ENCODE measurements at places on chromosomes 11 and 22. TPM values are rescaled to one million over a fixed set of nuclear protein-coding genes. Genes with fewer than 3 reads are reported as not detected.

GRCh38 chr22:20751185-20751851 lies 22.6 kb upstream of the SERPIND1 start:
- DNase-seq, result no peak

DNA sequence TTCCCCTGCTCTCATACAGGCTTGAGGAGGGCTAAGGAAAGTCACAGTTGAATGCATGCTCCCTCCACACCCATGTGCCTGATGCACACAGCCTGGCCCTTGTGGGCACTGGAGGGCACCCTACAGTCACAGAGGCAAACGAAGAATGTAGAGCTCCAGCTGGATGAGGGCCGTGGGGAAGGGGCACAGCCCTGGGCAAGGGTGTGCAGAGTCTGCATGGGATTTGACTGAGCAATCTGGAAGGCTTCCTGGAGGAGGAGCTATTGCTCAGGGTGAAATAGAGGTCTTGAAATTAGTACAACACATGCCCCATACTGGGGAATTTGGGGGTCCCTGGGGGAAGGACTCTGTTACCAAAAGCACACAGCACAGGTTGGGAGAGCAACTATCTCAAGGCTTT lies 64.0 kb downstream of the KCNQ1 start:
- no peak for DNase-seq

The ADSL gene
- 236 TPM for total RNA-seq

The TXN2 gene
- 72.1 TPM for total RNA-seq

DNA sequence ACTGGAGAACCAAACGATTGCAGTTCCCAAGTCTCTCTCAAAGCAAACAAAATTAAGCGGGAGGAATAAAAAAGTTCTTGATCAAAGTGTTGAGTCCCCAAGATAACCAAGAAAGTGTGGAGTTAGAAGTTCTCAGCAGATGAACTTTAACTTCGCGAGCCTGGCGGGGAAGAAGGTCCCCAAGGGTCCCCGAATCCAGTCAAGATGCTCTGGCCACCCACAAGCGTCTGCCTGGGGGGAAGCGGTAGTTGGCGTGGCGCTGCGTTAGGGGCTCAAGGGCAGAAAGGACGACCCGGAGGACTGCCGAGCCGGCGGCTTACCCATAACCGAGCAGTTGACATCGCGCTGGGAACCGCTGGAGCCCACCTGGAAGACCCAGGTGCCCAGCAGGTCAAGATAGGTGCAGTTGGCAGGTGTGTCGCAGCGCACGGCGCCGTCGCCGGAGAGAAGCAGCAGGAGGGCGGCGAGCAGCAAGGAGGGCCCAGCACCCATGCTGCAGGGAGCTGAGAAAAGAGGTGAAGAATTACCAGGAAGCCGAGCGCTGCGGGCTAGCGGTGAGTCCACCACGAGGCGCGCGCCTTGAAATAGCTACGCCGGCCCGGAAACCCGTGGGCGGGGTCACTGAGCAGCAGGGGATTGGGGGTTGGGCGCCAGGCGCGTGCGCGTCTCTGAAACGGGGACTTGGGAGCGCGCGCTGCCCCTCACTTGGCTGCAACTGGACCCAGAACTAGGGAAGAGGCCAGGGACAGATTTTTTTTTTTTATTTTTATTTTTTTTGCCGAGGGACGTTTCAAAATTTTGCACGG lies at the start of gene CTSC:
CTSC (minus strand) TSS at position 556 of the 806 bp plus-strand sequence; CDS start at position 492, 64 bp downstream.
- DNase-seq, result no peak

The HOATZ gene
- total RNA-seq, result not detected

The VPREB1 gene
- not detected for total RNA-seq

GRCh38 chr11:35103366-35104208 lies 35.4 kb upstream of the CD44 start:
- DNase-seq, result no peak

DNA sequence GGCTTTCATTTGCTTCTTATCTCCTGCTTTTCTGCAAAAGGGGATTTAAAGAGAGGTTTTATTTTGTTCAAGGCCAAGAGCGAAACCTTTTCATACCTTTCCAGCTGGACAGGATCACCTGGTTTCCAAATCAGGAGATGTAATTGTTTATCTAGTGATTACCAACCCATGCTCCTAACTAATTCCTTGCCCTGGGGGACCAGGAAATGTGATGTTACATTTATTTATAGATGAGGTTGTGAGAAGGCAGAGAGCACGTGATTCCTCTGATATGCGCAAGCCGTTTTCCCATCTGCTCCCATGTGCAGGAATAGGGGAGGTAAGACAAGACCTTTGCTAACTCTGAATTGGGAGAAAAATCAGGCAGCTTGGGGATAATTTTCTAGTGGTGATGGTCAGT lies 507.2 kb upstream of the LARGE1 start:
- DNase-seq, result no peak

The SEC14L6 gene
- total RNA-seq, result 11.6 TPM

The RIMBP3C gene
- total RNA-seq, result not detected

The TSGA10IP gene
- total RNA-seq, result not detected

The CTSW gene
- 1.2 TPM for total RNA-seq

The ZBTB16 gene
- total RNA-seq, result 0.17 TPM

DNA sequence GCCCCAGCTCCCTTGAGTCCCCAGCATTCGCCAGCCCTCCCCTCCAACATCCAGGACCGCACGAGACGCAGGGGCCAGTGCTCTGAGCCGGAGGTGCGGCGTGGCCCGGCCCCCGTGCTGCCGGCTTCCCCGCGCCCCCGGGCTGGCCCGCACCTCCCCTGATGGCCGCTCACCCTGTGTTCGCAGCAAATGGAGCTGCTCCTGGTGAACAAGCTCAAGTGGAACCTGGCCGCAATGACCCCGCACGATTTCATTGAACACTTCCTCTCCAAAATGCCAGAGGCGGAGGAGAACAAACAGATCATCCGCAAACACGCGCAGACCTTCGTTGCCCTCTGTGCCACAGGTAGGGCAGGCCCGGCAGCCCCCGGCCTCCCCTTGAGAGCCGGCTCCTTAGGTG lies 2.7 kb downstream of the CCND1 start:
- DNase-seq, result no peak

The ARHGAP20 gene
- total RNA-seq, result 0.12 TPM
